ENCODE measurements at places on chromosomes 2 and 18.

DNA sequence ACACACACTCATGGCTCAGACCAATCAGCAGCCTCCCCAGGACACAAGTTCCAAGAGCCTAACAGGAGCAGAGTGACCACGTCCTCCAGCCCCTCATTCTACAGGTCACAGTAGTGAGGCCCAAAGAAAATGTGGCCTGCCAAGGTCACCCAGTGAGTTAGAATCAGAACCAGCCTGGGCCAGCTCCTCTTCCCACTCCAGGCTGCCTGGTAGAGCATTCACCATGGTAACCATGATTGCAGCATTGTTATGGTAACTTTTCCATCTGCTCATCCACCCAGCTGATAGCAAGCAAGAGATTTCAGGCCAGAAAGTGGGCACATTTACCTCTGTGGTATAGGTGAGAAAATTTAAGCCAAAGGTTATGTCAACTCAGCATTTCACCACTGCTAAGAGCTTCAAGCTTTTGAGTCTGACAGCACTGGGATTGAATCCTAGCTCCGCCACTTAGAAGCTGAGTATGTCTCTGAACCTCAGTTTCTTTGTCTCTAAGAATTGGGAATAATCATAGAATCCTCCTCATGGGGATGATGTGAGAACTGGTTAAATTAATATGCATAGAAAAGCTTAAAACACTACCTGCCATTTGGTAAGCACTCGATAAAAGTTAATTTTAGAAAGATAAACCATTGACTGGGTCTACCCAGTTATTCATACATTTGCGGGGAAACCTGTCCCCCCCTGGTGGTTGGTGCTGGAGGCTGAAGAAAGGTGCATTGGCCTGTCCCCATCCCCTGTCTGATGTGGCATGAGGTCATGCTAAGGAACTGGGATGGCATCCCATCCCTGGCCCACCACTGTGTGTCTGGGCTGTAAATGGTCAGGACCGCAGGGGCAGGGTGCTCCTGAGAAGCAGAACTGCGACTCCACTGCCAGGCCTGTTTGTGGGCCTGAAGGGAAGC, 181.5 kb downstream of the KLHL29 start:
- DNase-seq: no peak

DNA sequence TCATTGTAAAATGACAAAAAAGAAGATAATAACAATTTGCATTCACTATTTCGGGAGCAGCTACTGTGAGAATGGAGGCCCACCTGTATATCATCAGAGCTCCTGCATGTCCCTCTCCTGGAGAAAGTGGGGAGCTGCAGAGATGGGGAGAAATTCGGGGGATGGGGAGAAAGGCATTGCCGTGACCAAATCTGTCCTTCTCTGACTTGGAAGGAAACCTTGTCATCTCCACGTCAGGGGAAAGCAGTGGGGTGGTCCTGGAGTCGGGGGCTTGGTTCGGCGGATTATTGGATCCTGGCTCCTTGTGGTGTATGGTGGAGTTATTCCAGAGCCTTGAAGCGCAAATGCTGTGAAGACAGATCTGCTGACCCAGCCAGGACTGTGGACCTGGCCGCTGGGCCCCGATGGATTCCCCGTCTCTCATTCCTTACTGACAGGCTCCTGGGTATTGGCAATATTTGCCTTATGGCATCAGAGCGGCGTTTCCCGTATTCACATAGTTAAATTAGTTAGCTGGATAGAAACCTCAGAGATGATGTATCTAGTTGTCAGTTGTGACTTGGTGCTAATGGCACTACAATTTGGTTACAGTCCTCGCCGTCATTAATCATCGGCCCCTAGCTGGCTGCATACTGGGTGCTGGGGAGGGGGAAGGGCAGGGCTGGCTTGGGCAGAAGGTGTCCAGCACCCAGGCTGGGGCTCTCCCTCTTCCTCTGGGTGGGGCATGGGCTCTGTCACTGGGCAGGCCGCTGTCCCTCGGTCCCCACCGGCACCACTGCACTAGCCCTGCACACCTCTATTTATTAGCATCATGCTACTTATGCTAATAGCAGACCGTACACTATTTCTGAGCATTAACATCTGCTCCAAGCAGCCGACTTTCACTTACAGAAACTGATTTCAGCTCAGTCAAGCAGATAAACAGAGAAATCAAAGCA, 31.7 kb downstream of the CELF4 start:
- DNase-seq: no peak

DNA sequence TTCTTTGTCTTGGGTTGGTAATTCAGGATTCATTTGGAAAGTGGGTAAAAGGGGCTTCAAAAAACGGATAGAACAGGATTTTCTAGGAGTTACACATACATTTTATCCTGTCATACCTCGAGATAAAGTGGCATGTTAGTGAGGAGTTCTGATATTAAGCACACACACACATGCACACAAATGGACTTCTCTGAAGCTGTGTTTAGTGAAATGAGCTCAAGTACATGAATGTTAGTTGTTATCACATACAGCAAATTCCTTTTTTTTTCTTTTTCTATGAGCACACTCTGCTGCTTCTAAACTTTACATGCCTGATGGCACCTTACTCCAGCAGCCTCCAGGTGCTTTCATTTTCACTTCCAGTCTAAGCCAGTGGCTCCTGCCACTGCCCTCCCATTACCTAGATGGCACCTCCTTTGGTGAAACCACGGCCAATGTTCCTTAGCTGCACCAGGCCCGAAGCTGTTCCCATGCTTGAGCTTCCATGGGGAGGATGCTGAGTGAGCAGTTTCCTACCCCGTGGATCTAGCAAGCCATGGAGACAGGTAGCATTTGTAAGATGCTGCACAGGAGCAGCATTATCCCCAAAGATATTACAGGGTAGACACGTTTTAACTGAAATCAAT, 49.7 kb downstream of the STAT1 start:
- DNase-seq: no peak

DNA sequence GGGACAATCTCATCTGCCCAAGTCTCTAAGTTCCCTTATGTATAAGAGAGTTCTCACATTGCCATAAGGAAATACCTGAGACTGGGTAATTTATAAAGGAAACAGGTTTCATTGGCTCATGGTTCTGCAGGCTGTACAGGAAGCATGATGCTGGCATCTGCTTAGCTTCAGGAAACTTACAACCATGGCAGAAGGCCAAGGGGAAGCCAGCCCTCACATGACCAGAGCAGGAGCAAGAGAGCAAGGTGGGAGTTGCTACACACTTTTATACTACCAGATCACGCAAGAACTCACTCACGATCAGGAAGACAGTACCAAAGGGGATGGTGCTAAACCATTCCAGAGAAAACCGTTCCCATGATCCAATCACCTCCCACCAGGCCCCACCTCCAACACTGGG, 73.9 kb downstream of the PRKRA start:
- no peak for DNase-seq

GRCh38 chr2:174020926-174021662, 55.9 kb upstream of the SP3 start:
- DNase-seq: no peak

Measured in amygdala (tissue), 56 donors.